ENCODE measurements at places on chromosomes 3 and 15.

GRCh38 chr3:41853540-41854196 is 108.2 kb downstream of the ULK4 start:
- no peak for DNase-seq

DNA sequence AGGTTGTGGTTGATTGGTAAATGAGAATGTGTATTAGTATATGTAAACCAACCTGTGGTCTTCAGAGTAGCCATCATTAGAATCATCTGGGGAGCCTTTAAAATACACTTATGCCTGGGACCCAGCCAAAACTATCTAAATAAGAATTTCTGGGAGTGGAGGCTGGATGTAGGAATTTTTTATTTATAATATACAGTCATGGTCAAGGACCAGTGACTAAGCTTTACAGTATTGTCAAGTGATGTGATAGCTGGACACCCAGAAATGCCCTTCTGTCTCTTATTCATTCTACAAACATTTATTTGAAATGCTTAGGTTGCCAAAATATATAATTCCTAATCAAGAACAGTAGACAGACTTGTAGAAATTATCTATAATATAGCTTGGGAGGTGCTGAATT is 132.2 kb downstream of the MBNL1 start:
- DNase-seq, result no peak

- DNase-seq, result no peak
Measured at GRCh38 chr3:118778201-118778600, 256.4 kb downstream of the IGSF11 start.

DNA sequence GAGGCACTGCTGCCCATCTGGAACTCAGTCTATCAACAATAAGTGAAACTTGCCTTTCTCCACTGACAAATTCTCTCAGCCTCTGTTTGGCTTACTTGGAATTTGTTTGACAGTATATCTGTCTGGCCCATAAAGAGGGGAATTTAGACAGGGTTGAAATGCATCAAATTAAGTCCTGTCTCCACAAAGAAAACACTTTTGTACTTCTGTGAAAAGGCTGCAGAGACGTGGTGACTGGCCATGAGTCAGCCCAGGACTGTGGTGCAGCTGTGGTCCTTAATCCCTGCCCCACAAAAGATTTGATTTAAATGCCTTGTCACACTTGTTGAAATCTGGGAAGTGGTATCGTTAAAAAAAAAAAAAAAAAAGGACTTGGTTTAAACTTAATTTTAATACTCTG is 47.5 kb downstream of the RYR3 start:
- DNase-seq, result no peak

DNA sequence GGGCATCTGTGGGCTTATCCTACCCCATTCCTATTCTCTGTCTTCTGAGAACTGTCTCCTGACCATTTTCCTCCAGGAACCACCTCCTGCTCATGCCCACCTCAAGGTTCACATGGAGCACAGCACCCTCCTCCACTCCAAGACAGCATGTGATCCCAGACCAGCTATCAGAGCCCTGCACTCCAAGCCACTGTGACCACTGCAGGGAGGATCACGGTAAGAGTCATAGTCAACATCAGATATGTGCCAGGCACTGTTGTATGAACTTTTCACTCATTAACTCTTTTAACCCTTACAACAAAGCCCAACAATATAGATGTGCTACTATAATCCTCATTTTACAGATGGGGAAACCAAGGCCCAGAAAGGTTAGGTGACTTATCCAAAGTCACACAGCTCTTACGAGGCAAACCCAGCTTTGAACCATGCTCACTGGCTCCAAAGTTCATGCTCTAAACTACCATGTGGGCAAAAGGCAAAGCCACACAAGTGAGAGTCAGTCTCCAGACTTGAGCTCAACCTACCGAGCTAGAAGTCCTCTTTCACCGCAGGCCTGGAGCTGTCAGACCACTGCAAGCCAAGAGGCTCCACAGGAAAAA is 115.1 kb upstream of the IQSEC1 start:
- DNase-seq, result no peak

DNA sequence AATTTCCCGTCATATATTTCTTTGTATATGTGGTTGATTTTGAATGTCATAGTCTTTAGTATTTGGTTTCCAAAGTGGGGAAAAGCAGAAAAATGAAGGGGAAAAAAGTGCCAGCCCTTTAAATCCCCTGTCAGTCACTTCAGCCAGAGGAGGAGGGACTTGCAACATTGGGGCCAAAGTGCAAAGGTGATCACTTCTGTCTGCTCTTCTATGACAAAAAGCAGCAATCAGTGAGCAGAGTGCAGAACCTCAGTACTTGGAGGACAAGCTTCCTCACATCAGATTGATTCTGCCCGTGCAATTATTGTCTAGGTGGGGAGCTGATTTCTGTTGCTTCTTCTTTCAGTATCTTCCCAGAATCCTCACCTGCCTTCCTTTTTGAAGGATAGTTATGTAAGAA is 60.0 kb downstream of the STT3B start:
- no peak for DNase-seq

GRCh38 chr15:93005133-93005532 is 83.9 kb downstream of the RGMA start:
- no peak for DNase-seq

GRCh38 chr3:133804896-133805295 is 719 bp upstream of the SRPRB start:
- DNase-seq, result no peak

All from CD4-positive, alpha-beta T cell treated with Interleukin-6 for 4 hours (primary cell).